ENCODE measurements at places on chromosomes 2 and 18.

GRCh38 chr2:12897181-12897580 lies 180.4 kb downstream of the TRIB2 start:
- no peak for DNase-seq

DNA sequence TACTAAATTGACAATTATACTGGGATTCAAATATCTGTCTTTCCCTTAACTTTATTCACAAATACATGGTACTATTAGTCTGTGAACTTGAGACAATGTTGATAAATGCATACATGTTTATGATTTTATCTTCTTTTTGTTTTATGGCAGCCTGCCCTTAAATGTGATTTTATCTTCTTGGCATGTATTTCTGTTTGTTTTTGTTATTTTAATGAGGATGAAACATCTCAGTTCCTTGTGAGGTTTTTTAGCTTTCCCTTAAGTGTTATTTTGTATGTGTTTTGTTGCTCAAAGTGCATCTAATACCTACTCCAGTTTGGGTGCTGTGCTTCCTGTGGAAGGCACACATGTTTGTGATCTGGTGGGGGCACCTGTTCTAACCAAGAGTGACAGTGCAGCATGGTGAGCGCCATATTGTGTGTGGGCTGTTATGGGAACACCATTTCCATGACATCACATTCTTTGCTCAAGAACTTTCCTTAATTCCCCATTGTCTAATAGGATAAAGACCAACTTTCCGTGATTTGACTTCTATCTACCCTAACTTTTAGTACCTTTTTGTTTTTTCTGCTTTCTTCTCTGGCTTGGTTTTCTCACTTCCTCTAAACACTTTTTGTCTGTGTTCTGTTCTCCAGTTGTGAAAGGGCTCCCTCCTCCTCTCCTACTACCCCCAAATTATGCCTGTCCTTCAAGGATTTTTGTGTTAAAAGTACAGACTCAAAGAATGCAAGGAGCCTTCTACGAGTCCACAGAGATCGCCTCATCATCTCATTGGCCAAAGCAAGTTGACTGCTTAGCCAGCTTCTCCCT lies 162.1 kb upstream of the TTC39C start:
- DNase-seq = no peak

- no peak for DNase-seq
Measured at GRCh38 chr2:45331410-45331786, 279.7 kb downstream of the SRBD1 start.

DNA sequence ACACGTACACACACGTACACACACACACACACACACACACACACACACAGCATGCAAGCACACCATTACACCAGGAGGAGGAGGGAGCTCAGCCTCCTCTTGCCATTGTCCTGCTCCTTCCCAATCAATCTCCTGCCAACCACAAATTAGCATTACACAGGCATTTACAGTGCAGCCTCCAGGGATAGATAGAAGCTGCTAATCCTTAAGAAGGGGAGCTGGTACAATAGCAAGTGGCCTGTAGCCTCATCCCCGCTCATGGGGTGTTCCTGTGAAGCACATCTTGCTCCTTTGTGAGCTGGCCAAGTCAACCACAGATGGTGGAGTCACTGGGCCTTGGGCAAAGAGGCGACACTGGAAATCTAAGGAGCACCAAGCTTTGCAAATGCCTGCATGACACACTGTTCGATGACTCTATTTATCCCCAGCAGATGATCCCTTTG lies 110.3 kb upstream of the PKDCC start:
- no peak for DNase-seq

DNA sequence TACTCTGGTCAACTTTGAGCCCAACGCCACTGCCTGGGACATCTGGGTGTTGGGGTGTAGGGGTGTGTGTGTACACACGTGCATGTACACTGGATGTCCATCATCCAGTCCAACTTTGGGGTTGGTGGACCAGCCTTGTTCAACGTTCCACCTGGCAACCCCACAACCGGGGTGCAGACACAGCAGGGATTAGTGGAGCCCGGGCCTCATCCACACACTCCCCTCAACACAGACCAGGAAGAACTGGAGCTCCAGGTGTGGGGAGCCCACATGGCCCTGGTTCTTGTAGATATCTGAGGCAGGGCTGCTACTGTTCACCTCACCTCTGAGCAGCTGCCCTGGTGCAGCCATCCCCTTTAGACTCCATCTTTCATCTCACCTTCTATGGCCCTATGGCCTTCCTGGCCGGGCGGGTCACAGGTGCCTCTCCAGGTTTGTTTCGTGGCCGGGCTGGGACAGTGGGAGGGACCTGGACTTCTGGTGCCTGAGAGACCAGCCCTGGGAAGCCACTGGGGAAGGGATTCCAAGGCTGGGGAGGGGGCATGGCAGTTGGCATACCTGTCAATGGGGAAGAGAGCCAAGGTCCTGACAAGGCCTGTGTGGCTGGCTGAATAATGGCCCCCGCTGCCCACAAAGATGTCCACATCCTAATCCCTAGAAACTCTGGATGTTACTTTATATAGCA lies 7.5 kb downstream of the NEU2 start:
- no peak for DNase-seq

DNA sequence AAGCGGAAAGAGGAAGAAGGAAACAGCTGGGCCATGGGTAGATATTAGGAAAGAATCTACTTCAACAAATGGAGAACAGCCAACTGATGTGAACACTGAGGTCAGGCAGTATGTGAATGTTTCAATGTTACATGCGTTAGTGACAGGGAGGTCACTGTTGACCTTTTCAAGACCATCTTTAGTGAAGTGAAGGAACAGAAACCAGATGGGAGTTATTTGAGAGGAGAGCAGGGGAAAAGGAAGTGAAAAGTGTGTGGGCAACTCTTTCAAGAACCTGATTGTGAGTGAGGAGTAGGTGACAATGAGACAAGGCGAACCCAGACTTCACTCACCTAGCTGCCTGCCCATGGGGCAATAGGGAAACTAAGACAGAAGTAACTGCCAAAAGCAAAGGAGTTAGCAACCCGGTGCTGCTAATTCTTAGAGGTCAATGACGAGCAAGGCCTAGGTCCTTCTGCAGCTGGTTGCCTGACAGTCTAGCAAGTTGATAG lies 67.0 kb downstream of the SP3 start:
- no peak for DNase-seq

- no peak for DNase-seq
Measured at GRCh38 chr18:22604390-22604985, 186.8 kb upstream of the CTAGE1 start.

- no peak for DNase-seq
Measured at GRCh38 chr18:76353046-76353445, 142.0 kb downstream of the ZNF516 start.

GRCh38 chr2:236728916-236729670 lies 159.5 kb downstream of the ACKR3 start:
- DNase-seq = no peak

DNA sequence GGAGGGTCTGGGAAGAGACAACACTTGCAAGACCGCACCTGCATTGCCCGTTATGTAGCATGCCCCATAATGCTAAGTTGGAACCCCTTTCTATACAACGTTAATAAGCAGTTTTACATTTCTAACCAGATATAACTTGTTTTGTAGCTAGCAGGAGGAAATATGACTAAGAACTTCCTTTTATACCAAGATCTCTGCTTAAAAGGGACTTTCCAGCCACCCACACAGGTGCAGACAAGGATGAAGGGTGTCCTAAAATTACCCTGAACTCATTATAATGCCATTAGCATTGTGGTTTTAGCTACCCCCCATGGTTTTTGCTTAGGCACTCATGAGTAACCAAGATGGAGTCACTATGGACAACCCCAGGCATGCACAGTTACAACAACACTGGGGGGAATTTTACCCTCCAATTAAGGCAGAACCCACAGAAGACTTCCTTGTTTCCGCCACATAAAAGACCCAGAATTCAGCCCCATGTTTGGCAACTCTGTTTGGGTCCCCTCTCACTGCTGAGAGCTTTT lies 362.8 kb downstream of the CBLN2 start:
- no peak for DNase-seq

GRCh38 chr18:11667578-11667977 lies 21.5 kb upstream of the GNAL start:
- DNase-seq = no peak

DNA sequence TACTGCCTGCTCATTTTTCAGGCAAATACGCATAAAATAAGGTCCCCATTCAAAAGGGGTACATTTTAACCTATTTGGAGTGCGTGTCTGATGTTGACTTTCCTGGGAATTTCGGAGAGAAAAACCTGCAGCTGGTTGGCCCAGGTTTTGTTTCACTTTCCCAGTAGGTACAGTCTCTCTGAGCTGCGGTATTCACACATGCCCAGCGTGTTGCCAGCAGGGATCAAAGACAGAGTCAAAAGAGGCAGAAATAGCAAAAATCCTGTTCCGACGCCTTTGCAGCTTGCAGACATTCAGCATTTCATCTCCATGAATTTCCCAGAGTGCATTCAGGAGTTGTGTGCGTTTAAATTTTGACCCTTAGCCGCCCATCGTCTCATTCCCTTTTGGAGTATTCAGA lies 855.4 kb upstream of the CELF4 start:
- DNase-seq = no peak

DNA sequence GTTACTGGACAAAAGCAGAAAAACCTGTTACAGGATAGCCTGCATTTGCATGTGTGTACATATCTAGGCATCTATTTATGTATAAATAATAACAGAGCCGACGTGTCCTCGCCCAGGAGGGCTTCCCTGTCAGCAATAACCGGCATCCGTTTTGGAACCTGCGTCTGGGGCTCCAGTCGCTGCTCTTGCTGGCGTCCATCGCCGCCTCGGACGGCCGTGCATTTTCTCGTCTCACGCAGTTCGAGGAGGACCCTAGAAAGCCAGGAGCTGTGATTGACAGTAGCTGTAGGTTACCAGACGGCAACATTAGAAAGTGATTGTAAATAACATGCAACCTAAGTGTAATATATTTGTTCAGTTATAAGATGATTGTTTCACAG lies 132.6 kb downstream of the NFATC1 start:
- no peak for DNase-seq

GRCh38 chr2:221270806-221271205 lies 301.3 kb downstream of the EPHA4 start:
- DNase-seq = no peak

DNA sequence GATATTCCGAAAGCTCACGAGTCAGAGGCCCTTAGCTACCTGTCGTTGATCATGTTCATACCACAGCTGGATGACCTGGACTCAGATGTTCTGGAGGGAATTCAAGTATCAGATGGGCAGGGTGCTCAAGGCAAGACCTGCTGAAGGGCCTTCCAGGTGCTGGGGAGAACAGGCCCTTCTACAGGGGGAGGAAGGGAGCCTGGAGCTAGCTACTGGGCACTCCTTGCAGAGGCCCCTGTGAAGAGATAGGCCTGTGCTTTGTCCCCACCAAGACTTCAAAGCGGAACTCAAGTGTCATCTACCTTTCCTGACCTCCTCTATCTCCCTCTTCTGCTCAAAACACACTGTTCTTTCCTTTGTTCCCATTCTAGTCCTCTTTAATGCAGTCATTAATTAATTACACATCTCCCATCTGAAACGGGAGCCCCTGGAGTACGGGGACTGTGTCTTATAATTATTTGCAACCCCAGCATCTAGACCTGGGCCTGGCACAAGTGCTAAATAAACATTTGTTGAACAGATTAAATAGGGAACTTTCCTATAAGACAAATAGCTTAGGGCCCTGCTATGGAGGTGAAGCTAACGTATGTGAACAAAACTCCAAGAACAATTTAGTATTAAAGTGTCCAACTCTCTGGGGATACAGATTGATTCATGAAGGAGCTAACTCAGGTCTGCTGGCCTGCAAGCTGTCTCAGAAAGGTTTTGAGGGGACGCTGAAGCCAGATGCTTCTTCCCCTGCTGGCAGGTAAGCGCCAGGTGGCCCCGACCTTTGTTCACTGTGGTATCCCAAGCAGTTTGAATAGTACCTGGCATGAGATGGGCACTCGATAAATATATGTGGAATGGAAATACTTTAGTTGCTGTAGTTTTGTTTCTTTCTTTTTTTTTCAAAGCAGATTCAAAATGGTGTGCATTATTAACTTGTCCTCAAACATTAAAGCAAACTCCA lies 22.0 kb downstream of the RHOB start:
- DNase-seq = no peak

GRCh38 chr2:189474526-189474925 lies 33.3 kb downstream of the WDR75 start:
- DNase-seq = no peak

DNA sequence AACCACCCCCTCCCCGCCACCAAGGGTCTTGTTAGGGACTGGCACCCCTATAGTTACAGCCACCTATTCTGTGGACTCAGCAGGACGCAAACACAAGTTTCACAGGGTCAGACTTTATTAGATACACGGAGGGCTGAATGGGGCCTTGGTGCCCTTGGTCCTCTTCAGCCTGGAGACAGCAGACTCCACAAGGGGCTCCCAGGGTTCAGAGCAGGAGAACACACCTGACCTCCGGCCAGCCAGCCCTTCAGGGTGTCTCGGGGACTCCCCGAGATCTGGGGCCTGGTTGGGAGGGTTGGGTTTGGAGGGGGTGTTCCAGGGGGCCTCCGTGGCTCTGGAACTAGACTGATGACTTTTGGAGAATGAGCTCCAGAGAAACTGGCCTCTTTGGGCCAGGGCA lies 2.3 kb upstream of the PREB start:
- no peak for DNase-seq

- DNase-seq = no peak
Measured at GRCh38 chr2:159793326-159793725, 4.7 kb downstream of the CD302 start.

Measured in stimulated activated CD8-positive, alpha-beta memory T cell treated with anti-CD3 and anti-CD28 coated beads, Interleukin-4, amount 100 ng/mL, for 1 hour (primary cell).